ENCODE measurements at places on chromosomes 1 and 21. TPM values are rescaled to one million over a fixed set of nuclear protein-coding genes. Genes with fewer than 3 reads are reported as not detected.

DNA sequence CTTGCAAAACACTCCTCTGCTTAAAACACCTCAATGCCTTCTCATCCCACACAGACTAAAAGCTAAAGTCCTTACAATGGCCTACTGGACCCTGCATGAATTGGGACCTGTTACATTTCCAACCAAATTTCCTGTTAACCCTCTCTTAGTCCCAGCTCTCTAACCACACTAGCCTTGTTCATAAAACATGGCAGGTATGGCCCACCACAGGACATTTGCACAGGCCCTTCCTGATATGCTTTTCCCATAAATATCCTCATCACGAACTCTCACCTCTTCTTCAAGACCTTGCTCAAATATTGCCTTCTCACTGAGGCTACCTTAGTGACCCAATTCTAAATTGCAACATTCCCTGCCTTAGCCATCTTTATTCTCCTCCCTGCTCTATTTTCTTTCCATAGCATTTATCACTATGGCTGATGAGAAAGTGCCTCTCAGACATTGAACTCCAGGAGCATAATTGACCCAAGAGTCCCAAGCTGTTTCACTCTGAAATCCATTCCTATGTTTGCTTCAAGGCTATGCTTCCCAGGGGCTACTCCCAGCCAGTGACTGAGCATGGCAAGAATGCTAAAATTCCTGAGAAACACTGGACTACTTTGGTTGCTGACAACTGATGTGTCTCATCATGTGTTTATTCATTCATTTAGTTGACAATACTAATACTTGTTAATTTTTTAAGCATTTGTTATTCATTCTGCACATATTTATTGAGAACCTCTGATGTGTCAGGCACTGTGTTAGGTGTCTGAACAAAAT, 2.7 kb upstream of the PALMD start:
- DNase-seq, result no peak

DNA sequence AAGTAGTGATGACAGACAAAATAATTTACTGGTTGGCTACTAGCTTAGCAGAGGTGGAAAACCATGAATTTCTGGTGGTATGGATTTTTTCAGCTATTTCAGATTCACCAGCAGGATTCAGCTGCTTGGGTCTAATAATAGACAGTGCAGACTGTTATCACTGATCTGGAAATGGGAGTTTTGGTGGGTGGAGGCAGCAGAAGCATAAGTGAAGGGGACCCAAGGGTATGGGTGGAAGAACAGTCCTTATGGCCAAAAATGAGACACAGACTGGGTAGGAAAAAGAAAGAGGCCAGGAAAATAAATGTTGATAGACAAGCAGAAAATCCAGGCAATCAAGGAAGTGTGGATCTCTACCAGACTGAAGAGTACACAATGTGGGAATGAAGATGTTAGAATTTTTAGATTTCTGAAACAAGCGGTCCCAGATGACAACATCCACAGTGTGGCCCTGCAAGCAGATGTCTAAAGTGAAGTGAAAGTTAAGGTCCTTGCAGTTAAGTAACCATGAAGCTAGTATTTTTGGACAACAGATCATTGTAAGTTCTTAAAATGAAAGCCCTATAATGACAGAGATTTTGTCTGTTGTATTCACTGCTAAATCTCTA, 24.7 kb downstream of the LYST start:
- no peak for DNase-seq

DNA sequence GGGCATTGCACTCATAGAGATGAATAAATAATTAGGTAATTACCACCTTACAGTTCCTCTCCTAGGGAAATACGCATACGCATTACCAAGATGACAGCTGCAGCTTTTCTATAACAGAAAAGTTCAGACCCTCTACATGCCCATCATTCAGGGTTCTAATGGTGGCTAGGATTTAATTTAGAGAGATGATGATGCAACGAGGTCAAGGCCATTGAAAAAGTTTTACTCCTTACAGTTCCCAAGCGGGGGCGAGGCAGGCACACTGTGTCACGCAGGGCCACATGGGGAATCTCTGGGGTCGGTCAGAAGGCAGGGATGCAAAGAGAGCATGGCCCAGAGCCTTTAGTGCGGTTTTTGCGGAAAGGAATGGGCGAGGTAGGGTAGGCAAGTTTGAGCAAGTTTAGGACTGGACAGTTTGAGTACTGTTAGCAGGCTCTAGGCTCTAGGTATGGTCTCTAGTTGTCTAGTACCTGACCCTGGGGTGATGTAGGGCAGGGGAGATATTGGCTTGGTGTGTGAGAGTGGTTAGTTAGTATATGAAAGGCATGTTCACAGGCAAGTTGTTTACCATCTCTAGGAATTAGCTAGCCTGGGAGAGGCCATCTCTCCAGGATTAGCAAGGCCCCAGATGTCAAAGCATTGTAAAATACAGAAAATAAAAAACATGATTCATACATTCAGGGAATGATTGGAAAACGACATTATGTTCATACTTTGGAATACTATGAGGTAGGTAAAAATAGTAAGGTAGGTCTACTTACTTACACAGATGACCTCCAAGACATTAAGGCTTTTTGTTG, 29.6 kb upstream of the ID3 start:
- no peak for DNase-seq

DNA sequence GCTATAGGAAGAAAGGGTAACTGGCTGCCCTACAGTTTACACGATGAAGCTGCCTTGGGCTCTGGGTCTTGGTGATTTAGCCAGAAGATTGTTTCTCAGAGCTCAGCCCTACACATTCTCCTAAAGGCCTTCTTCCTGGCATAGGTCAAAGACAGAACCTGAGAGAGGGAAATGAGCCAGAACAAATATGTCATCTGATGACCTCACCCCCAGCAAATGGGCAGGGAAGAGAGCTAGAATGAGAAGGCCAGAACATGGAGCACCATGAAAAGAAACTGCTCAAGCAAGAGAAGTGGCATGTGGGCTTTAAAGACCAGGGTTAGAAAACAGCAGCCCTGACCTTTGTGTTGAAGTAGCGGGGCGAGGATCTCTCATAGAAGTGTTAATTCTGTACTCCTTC, 5.5 kb upstream of the ILDR2 start:
- DNase-seq, result no peak

DNA sequence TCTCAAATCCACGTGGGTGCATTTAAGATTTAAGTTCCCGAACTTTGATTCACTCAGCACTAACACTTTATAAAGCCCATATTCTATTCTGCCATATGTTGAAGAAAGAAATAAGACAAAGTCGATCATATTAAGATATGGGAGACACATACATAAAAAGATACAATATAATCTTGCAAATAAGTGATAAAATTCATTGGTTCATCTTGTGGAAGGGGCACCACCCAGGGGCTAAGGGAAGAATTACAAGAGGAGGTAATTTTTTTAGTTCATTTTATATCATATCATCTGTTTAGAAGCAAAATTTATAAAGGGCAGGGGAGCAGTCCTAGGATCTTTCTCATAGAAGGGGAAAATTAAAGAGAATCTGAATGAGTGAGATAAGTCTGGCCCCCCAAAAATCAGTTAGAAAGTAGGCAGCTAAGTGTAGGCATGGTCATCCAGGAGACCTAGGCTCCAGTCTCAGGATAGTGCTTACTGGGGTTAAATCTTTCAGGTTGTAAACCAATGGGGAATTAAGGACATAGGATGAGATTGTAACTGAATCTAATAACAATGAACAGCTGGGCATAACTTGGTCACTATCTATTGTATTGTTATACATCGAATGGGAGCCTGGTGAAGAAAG, 124.2 kb upstream of the L1TD1 start:
- no peak for DNase-seq

The DCST2 gene
- 0.29 TPM for total RNA-seq

- DNase-seq, result no peak
Observed at GRCh38 chr1:43764581-43764980, 57.2 kb downstream of the ST3GAL3 start.

GRCh38 chr21:41670056-41670805, 96.6 kb downstream of the RIPK4 start:
- no peak for DNase-seq

The DMBX1 gene
- total RNA-seq, result not detected

- DNase-seq, result no peak
Observed at GRCh38 chr1:225777058-225777582, 506 bp upstream of the SRP9 start.

DNA sequence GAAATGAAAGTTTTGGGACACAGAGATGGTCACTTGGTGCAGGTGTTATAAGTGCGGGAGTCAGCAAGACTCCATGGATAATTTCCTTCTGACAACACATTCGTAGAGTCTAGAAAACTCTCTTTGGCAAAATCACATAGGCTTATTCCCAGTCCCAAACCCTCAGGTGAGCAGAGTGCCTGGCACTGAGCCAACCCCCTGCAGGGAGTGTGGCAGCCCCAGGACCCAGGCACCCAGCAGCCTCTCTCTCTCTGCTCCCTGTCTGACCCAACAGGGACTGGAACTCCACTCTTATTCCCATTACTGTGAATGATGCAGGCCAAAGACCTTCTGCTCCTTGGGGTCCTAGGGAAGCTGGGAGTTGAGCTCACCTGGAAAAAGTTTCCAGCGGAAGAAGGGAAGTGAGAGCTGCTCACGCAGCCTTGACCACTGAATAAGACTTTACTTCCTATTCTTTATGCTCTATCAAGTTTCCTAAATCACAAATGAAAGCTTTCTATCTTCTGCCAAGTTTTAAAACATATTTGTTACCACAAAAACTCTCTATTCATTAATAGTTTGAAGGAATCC, 132.6 kb upstream of the ETV3 start:
- no peak for DNase-seq

The S100B gene
- 1.5 TPM for total RNA-seq

- no peak for DNase-seq
Observed at GRCh38 chr1:102776071-102776470, 332.3 kb downstream of the COL11A1 start.

- DNase-seq, result no peak
Observed at GRCh38 chr1:3329640-3330281, 124.7 kb upstream of the ARHGEF16 start.

- DNase-seq, result no peak
Observed at GRCh38 chr1:12114340-12114683, 51.2 kb downstream of the TNFRSF8 start.

The ANGPTL3 gene
- not detected for total RNA-seq

The ABCA4 gene
- total RNA-seq, result not detected

The CFAP57 gene
- total RNA-seq, result 0.09 TPM

- no peak for DNase-seq
Observed at GRCh38 chr1:236140705-236141446, 1.5 kb upstream of the GPR137B start.

DNA sequence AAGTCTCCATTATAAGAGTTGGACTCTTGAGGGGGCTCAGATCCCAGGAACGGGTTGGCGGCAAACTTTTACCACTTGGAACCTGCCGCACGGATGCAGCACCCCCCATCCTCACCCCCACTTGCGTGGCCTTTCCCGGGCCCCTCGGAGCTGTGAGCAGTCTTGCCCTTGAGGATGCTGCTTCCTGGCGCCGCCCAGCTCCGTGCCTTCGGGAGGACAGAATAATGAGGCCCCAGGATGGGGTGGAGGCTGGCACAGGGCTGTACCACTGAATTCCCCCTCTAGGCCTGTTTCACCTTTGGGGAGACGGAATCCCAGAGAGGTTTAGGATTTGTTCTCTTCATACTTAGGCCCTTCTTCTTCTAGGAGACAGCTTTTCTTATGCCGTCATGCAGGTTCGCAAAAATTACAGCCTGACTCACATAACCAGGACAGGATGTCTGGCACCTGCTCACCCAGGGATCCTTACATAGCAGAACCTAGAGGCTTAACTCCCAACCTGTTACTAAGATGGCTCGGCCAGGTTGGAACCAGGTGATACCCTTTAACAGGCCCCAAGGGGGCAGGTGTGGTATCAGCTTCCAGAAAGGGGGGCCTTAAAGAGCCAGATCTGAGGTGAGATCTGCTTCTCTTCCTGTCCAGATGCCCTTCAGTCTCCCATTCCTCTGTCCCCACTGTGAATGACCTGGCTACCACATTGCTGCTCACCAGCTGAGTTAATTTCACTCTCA, 1.5 kb downstream of the TRNP1 start:
- no peak for DNase-seq

The GPA33 gene
- total RNA-seq, result 0.64 TPM

The OR2L2 gene
- total RNA-seq, result not detected

- DNase-seq, result no peak
Observed at GRCh38 chr21:16418226-16418625, 688.4 kb downstream of the USP25 start.

DNA sequence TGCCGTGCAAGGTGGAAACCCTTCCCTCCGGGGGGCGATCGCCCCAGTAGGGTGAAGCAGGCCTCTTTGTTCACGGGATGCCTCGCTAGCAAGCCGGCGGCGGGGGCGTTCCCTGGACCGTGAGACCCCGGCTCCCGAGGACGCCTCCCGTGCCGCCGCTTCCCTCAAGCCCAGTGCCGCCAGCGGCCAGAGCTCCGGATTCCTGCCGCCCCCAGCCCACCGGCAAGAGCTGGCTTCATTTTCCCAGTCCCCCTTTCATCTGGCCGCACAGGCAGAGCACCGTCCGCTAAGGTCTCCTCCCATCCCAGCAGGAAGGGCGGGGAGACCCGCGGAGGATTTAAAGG, 16.3 kb downstream of the IER5 start:
- DNase-seq, result peak; percentile 70

The CBR3 gene
- total RNA-seq, result 18.6 TPM

The POMGNT1 gene
- 32.2 TPM for total RNA-seq

GRCh38 chr1:221335161-221336101, 406.5 kb downstream of the DUSP10 start:
- no peak for DNase-seq

The NCF2 gene
- total RNA-seq, result 6.0 TPM

The VANGL2 gene
- not detected for total RNA-seq

The GSTM5 gene
- not detected for total RNA-seq

The FBLIM1 gene
- total RNA-seq, result not detected

- DNase-seq, result peak; percentile 44
Observed at GRCh38 chr1:174964972-174965361, 34.8 kb upstream of the CACYBP start.

DNA sequence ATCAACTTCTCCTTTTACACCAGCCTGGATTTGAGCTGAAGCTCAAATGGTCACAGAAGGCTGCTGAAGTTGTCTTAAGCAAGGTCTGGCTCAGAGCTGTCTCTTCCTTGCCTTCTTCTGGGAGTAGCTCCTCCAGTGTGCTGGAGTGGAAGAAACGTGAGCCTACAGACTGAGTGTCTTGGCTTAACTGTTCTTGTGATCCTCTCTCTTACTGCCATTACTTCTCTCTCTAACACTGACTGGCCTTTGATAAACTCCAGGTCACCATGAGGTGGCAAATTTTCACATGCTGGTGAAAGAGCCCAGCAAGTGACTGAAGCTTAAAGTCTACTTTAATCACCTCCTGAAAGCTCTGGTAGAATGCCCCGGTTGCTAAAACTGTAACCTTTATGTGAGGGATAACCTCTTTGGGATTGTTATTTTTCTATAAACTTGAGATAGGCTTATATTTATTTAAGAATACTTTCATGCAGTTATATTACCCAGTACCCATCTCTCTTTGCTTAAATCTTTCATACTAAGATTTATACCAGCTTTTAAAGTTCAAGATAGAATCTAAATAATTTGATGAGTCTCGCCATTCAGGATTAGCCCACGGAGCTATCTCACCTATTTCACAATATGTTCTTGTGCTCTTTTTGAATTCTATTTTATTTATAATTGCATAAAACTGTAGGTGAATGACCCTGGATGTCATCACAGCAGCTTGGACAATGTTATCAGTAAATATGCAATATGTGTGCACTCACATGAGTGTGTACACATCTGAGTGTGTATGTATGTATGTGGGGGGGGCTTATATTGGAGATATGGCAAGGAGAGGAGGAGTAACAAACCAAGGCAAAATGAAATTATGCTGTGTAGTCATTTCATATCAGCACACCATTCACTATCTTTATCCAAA, 924.0 kb downstream of the LTN1 start:
- no peak for DNase-seq
